ENCODE measurements at places on chromosomes 5 and 9.

DNA sequence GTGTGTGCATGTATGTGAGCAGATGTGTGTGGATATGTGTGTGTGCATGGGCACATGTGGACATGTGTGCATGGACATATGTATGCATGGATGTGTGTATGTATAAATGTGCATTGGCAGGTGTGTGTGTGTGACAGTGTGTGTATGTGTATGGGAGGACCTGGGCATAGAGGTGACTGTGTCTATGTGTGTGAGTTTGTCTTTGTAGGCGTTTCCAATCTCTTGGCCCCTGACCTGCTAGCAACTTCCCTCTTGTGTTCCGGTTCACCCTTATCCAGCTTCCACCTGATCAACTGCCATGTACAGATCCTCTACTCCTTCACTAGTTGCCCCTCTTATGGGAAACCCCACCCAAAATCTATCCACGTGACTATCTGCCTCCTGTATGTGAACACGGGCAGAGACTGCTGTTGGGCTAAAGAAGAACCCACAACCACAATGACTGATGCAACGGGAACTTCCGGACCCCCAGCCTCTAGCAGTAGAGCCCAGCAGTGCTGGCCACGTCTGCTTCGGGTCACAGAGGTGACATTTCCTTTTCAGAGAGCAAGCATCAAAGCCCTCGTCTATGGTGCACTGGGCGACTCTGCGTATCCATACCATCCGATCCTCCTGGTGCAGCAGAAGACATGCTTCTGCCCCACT is 24.9 kb upstream of the GADD45G start:
- no peak for DNase-seq

GRCh38 chr5:148558892-148559291 is 95.4 kb downstream of the HTR4 start:
- no peak for DNase-seq

DNA sequence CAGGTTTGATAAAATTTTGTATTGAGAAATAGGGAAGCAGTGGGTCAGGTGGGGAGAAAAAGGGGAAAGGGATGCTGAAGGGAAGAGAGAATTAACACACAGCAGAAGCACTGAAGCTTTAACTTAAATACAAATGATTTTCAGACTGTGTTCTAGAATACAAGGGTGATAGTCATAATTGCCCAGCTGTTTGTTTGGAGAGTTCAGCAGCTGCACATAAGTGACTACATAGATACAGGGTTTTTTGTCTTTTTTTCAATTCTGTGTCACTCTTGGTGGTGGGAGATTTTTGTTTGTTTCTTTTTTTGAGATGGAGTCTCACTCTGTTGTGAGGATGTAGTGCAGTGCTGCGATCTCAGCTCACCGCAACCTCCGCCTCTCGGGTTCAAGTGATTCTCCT is 590.4 kb upstream of the SEMA6A start:
- DNase-seq = no peak

DNA sequence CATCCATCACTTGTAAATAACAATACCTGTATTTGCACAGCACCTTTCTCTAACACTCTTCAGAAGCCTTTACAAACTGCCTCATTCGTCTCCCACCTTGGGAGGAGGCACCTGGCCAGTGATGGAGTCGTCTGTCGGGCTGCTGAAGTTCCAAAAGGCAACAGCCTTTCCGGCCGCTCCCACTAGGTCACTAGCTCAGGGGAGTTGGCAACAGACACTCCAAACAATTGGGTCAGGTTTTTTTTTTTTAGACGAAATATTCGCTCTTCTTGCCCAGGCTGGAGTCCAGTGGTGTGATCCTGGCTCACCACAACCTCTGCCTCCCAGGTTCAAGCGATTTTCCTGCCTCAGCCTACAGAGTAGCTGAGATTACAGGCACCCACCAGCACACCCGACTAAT is 4.0 kb downstream of the DAP start:
- no peak for DNase-seq

DNA sequence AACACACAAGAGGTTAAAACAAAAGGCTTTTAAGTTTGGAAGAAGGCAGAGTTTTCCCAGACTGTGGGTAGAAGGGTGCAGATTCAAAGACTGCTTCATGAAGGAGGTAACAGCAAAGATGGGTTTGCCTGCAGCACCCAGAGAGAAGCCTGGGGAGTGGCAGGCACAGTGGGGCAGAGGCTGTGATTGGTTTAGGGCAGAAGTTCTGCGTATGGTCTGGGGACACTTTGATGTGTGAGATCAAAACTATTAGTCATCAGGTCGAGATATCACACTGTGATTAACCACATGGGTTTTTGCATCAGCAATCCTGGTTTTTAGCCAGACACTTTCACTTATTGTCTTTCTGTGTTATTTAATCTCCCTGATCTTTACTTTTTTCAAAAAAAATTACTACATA is 188.8 kb upstream of the GLRA1 start:
- DNase-seq = no peak

DNA sequence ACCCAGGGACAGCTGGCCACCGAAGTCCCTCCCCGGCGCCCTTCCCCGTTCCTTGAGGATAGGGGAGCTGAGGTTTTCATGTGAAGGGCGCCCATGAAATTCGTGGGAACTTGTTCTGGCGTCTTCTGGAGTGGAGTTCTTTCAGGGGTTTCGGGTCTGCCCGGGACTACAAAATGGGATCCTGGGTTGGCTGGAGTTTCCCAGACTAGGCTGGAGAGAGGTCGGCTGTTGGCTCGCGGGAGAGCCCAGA is 3.6 kb upstream of the RGMB start:
- DNase-seq = no peak

DNA sequence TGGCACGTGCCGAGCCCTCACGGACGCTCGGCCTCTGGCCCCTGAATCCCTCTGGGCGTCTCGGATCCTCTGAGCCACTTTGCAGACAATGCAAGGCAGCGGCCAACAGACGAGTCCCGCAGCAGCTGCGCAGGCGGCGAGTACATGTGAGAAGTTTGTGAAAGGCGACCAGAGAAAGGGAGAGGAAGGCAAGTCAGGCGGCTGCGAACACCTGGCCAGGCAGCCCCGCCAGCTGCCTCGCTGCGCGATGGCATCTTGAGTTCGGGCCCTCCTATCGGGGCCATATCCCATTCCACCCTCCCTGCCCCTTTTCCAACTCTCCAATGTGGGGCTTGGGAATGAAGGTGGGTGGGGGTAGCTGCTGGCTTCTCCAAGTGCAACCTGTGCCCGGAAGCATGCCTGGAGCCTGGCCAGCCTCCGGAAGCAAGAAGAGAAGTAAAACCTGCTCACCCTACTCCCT is 4.5 kb upstream of the POU4F3 start:
- DNase-seq = no peak

DNA sequence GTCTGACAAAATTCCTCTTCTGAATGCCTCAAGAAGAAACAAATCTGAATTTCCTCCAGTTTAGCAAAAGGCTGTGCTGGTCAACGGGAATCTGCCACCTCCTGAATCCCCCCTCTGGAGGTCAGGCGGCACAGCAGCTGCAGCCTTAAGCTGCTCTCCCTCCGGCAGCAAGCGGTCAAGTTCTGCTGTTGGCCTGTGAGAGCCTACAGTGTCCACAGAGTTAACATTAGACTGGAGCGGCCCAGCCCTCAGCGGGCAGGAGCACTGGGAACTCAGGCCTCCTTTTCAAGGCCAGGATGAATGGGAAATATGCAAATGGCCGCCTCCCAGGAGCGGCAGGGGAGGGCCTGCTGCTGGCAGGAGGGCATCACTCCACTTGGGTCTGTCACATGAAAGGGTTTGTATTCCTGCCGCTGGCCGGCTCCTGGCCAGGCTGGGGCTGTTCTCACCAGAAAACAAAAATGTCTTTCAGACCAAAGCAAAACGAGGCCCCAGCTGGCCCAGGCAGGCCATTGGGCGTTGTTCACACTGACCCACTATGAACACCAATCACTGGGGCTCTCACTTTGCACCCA is 8.2 kb downstream of the ACSL6 start:
- DNase-seq = no peak

- DNase-seq = no peak
Measured at GRCh38 chr9:4207881-4208615, 91.8 kb downstream of the GLIS3 start.
